Activated T-cell treated with anti-CD3 and anti-CD28 coated beads, Interleukin-2, amount 50 U/mL, for 72 hours (primary cell): ENCODE measurements at places on chromosomes 12 and 14. TPM values are rescaled to one million over a fixed set of nuclear protein-coding genes. Genes with fewer than 3 reads are reported as not detected.
A peak's percentile ranks its signal among the peaks of the same experiment; 100 is the strongest.

DNA sequence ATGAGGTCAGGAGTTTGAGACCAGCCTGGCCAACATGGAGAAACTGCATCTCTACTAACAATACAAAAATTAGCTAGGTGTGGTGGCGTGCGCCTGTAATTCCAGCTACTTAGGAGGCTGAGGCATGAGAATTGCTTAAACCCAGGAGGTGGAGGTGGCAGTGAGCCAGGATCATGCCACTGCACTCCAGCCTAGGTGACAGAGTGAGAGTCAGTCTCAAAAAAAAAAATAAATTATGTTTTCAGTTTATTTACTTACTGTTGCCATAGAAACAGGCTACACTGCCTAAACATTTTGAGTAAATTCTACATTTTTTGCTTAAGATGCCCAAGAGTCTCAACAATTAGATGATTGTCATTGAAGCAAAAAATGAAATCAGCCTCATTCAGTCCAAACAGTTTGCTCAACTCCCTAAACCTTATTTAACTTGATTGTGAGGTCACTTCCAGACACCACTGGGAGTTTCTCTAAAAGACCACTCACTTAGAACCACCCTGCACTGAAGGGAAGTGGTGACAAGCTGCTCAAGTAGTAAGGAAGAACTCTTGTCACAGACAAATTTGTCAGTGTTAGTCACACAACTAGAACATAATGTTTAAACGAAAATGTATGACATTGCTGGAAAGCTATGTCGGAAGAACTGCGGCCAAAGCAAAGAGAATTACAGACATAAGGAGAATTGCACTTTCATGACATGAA is 9.8 kb upstream of the GNPNAT1 start:
- H3K36me3 ChIP-seq = peaks cover 2% of the 10 kb centered on the region
- H3K27me3 ChIP-seq = no peaks in the 10 kb centered on the region
- no peak for DNase-seq
- H3K4me1 ChIP-seq = no peaks in the 10 kb centered on the region

DNA sequence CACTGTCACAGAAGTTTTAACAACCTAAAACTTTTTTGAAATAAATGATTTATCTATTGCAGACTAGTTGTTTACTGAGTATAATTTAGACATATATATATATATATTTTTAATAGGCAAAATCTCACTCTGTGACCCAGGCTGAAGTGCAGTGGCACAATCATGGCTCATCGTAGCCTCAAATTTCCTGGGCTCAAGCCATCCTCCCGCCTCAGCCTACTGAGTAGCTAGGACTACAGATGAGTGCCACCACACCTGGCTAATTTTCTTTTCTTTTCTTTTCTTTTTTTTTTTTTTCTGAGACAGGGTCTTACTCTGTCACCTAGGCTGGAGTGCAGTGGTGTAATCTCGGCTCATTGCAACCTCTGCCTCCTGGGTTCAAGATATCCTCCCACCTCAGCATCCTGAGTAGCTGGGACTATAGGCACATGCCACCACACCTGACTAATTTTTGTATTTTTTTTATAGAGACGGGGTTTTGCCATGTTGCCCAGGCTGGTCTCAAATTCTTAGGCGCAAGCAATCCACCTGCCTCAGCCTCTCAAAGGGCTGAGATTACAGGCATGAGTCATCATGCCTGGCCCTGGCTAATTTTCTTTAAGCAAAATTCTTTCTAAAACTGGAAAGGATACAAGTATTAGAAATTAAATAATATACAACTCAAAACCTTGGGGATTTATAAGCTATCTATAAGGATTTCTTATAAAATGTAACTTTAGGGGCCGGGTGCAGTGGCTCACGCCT is 23.1 kb downstream of the EEA1 start:
- peak overlapping the region; percentile 45 for H3K4me3 ChIP-seq
- no peaks in the 10 kb centered on the region for H3K27me3 ChIP-seq
- H3K27ac ChIP-seq = no peak overlapping the region

- peak overlapping the region; percentile 42 for H3K4me3 ChIP-seq
- H3K27me3 ChIP-seq = peaks cover 12% of the 10 kb centered on the region
- no peaks in the 10 kb centered on the region for H3K36me3 ChIP-seq
Observed at GRCh38 chr12:8609061-8609570, 3.5 kb downstream of the AICDA start.

The OTUB2 gene
- total RNA-seq = 2.1 TPM
